ENCODE measurements at places on chromosomes 16 and 17. TPM values are rescaled to one million over a fixed set of nuclear protein-coding genes. Genes with fewer than 3 reads are reported as not detected.

GRCh38 chr16:27179500-27180072, 23.7 kb upstream of the KDM8 start:
- peak; percentile 92 for DNase-seq
- H3K4me1 ChIP-seq = no peaks in the 10 kb centered on the region
- no peak overlapping the region for H3K4me3 ChIP-seq
- H3K27ac ChIP-seq = no peak overlapping the region

DNA sequence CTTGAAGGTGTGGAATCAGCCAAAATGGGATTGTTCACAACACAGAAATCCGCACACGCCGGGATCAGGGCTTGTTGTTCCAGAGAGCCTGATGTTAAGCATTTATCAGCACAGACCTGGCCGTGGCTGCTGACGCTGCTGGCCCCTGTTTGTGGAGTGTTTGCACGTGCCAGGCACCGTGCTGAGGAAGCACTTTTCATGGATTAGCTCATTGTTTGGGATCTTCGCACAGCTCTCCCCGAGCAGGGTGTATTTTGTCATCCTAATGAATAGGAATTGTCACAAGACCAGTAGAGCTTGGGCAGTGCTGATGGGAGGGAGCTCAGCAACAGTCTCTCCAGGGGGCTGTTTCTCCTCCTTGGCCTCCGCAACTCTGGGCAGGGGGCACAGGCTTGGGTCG, 160.4 kb upstream of the PLCG2 start:
- no peaks in the 10 kb centered on the region for H3K27me3 ChIP-seq
- H3K4me1 ChIP-seq = peaks cover 3% of the 10 kb centered on the region
- peaks cover 21% of the 10 kb centered on the region for H3K36me3 ChIP-seq
- no peak overlapping the region for H3K4me3 ChIP-seq
- no peak for DNase-seq

DNA sequence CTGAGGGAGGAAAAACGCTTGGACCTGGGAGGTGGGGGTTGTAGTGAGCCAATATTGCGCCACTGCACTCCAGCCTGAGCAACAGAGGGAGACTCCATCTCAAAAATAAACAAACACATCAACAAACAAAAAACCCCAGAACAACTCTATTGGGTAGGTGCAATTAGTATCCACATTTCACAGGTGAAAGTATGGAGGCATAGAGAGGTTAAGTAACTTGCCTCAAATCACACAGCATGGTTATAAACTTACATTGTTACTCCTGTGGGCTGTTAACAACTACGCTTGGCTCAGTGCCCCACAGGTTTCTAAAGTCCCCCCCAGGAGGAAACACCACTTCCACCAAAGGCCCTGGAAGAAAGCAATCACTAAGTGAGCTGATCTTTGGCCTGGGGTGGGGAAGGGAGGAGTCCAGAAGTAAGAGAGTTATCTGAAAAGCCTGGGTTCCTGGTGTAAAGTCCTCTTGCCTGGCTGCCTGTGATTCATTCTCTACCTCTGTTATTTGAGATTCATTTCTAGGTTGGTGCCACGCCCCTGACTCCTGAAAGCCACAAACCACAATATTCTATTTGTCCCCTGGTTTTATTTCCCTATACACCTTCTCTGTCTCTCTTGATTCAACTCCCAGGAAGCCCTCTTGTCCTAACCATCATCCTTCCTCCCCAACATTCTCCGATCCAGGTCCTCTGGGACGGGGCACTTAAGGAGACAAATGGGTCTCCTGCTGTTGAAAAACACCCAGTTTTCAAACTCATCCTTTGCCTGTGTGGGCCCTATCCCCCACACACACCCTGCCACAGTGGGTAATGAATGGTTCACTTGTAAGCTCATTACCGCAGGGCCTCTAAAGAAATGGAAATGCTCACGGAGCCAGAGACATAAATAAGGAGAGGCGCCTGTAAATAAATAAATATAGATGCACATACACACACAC, 195.4 kb downstream of the XYLT1 start:
- no peaks in the 10 kb centered on the region for H3K36me3 ChIP-seq
- no peaks in the 10 kb centered on the region for H3K27me3 ChIP-seq
- H3K27ac ChIP-seq = peak overlapping the region; percentile 39
- H3K4me1 ChIP-seq = peaks cover 28% of the 10 kb centered on the region
- no peak for DNase-seq
- no peak overlapping the region for H3K4me3 ChIP-seq

GRCh38 chr16:58459344-58460218, 40.4 kb upstream of the NDRG4 start:
- H3K27ac ChIP-seq = no peak overlapping the region
- DNase-seq = no peak
- H3K36me3 ChIP-seq = no peaks in the 10 kb centered on the region
- peaks cover 53% of the 10 kb centered on the region for H3K27me3 ChIP-seq
- no peak overlapping the region for H3K4me3 ChIP-seq
- H3K4me1 ChIP-seq = no peaks in the 10 kb centered on the region

DNA sequence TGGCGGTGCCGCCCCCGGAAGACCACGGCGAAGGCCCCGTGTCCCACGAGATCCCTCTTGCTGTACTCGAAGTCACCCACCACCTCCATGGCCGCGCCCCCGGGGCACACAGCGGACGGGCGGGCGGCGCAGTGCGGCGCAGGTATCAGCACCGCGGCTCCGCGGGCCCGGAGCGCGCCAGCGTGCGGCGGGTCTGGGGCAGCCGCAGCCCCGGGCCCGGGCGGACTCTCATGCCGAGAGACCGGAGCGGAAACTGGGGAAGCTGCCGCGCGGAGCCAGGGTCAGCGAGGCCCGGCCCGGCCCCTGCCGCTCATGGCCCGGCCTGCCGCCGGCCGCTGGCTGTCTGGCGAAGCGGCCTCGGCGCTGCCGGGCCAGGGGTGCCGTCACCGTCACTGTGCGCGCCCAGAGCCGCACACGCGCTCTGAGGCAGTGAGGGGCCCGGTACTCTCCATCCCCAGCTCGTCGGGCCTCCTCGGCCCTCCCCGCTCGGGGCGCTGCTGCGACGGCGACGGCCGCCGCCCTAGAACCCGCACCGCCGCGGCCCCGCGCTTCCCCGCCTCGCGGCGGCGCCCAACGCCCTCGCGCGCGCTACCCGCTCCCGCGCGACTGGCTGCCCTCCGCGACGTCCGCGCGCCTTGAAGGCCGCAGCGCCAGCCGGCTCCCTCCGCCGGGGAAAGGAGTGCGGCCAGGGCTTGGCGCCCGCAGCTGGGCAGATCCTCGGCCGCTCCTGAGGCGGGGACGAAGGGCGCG, at the start of gene ULK2:
Gene ULK2, minus strand, starts transcription at position 608 of the 750 bp plus-strand sequence. Its CDS starts 519 bp downstream, at position 89.
- peak; percentile 70 for DNase-seq
- no peak within 1 kb of the TSS for H3K27ac ChIP-seq
- H3K36me3 ChIP-seq = no peaks in the 10 kb centered on the region
- peak within 1 kb of the TSS; percentile 79 for H3K4me3 ChIP-seq

- peaks cover 14% of the 10 kb centered on the region for H3K36me3 ChIP-seq
- peak; percentile 69 for DNase-seq
- no peaks in the 10 kb centered on the region for H3K27me3 ChIP-seq
- 0 out of 2 replicates have a peak overlapping the region, but pooled peaks have one; percentile 45 for H3K27ac ChIP-seq
- peak overlapping the region; percentile 84 for H3K4me3 ChIP-seq
Observed at GRCh38 chr17:7404737-7405349, 946 bp upstream of the TMEM256 start.

GRCh38 chr16:10250137-10250828, 68.1 kb upstream of the GRIN2A start:
- H3K4me3 ChIP-seq = no peak overlapping the region
- no peaks in the 10 kb centered on the region for H3K4me1 ChIP-seq
- no peak overlapping the region for H3K27ac ChIP-seq
- H3K36me3 ChIP-seq = no peaks in the 10 kb centered on the region

DNA sequence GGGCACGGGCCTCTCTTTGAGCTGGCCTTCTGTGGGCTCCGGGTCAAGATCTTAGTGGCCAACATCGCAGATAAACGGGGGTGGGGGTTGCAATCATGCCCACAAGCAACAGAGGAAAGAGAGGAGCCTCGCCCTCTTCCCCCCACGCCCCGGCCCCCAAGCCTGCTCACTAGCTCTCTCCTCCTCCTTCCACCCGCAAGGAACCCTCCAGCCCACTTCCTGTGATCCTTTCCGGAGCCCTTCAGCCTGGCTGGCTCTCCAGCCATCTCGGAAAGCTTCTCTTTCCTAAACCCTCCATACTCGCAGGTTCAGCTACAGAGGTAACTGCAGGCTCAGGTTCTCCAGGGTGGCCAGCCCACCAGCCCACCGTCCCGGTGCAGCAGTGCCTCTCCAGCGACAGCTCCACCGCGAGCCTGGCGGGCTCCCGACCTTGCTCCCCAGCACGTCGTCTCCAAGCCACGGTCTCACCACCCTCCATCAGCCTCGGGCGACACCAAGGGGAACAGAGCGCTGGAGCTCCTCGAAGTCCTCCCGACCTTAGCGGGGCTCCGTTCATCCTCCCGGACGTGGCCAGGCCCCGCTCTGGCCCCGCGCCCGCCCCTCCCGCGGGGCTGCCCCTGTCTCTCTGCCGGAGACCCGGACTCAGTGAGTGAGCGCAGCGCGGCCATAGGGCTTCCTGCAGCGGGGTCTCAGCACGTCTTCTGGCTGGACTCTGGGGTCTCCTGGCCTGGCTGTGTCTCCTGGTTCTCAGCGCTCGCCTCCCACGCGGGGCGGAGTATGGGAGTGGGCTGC, 12.9 kb upstream of the ODF4 start:
- no peak overlapping the region for H3K27ac ChIP-seq
- DNase-seq = peak; percentile 47
- no peaks in the 10 kb centered on the region for H3K36me3 ChIP-seq
- peak overlapping the region; percentile 72 for H3K4me3 ChIP-seq
- peaks cover 19% of the 10 kb centered on the region for H3K4me1 ChIP-seq

GRCh38 chr17:29572691-29573557, 4.4 kb downstream of the TP53I13 start:
- no peak overlapping the region for H3K27ac ChIP-seq
- peaks cover 10% of the 10 kb centered on the region for H3K4me1 ChIP-seq
- H3K4me3 ChIP-seq = peak overlapping the region; percentile 37

- no peak overlapping the region for H3K4me3 ChIP-seq
- H3K4me1 ChIP-seq = no peaks in the 10 kb centered on the region
- no peak overlapping the region for H3K27ac ChIP-seq
- no peaks in the 10 kb centered on the region for H3K36me3 ChIP-seq
- H3K27me3 ChIP-seq = no peaks in the 10 kb centered on the region
Observed at GRCh38 chr17:36443777-36444176, 42.7 kb upstream of the ZNHIT3 start.

DNA sequence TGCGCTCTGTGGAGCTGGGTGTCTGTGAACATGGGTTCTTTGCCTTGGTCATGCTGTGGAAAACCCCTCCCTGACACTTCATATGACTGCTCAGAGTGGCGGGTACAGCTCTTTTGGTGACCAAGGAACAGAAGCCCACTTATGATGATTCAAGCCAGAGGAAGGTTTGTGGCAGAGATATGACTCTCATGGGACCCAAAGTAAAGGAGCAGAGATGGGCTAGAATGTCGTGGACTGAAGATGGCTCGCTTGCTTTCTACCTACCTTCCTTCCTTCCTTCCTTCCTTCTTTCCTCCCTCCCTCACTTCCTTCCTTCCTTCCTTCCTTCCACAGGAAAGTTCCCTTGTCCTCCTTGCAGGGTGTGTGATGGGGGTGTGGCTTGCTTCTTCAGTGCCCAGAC, 169.7 kb upstream of the IRX3 start:
- peaks cover 33% of the 10 kb centered on the region for H3K4me1 ChIP-seq
- no peak for DNase-seq
- no peak overlapping the region for H3K4me3 ChIP-seq
- no peak overlapping the region for H3K27ac ChIP-seq

- no peaks in the 10 kb centered on the region for H3K4me1 ChIP-seq
- no peaks in the 10 kb centered on the region for H3K27me3 ChIP-seq
- DNase-seq = peak; percentile 79
Observed at GRCh38 chr17:51461578-51462004, 201.2 kb downstream of the UTP18 start.

- H3K4me1 ChIP-seq = no peaks in the 10 kb centered on the region
- DNase-seq = no peak
- no peaks in the 10 kb centered on the region for H3K27me3 ChIP-seq
- H3K36me3 ChIP-seq = no peaks in the 10 kb centered on the region
Observed at GRCh38 chr16:12111223-12111622, 134.7 kb downstream of the SNX29 start.

DNA sequence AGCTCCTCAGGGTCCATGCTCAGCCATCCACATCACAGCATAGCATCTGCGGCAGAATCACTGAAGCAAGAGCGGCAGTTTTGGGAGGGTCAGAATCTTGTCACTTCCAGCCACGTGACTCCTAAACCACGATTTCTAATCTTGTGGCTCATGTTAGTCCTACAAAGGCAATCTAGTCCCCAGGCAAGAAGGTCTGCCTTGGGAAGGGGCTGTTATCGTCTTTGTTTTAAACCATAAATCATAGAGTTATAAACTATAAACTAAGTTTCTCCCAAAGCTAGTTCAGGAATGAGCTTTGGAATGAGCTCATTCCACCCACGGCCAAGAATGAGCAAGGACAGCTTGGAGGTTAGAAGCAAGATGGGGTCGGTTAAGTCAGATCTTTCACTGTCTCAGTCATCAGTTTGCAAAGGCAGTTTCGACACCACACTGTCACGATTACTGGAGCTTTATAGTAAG, 20.8 kb upstream of the DNAH17 start:
- H3K4me1 ChIP-seq = peaks cover 21% of the 10 kb centered on the region
- no peaks in the 10 kb centered on the region for H3K36me3 ChIP-seq
- no peak for DNase-seq
- no peak overlapping the region for H3K27ac ChIP-seq
- no peak overlapping the region for H3K4me3 ChIP-seq

- DNase-seq = no peak
- peaks cover 3% of the 10 kb centered on the region for H3K4me1 ChIP-seq
- H3K36me3 ChIP-seq = peaks cover 11% of the 10 kb centered on the region
Observed at GRCh38 chr17:1039123-1039507, 42.2 kb downstream of the TIMM22 start.

- H3K36me3 ChIP-seq = no peaks in the 10 kb centered on the region
- peaks cover 3% of the 10 kb centered on the region for H3K4me1 ChIP-seq
- H3K4me3 ChIP-seq = no peak overlapping the region
- no peak overlapping the region for H3K27ac ChIP-seq
- DNase-seq = no peak
Observed at GRCh38 chr16:2898831-2899563, 12.7 kb upstream of the FLYWCH1 start.

DNA sequence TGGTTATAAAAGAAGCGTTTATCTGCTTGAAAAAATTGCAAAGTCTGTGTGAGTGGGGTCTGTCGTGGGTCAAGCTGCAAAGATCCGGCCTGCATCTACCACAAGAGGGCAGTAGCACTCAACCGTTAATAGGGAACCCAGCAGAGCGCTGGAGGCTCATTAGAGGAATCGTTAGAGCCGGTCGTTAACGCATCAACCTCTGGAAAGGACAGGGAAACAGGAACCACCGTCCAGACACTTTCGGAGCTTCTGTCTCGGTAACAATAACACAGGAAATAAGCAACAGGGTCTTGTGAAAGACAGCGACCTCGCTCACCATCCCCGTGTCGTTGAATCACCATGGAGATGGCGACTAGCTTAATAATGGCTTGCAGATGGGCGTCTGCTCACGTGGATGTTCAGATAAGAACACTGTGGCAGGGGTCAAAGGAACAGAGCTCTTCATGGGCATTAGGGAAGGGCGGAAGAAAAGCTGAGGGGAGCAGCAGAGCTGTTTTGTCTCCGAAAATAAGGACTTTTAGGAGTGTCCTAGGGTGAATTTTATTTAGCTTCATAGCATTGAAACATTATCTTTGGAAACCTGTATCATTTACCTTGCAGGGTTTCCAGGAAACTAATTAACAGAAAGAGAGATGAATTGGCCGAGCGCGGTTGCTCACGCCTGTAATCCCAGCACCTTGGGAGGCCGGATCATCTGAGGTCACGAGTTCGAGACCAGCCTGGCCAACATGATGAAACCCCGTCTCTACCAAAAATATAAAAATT, 11.9 kb upstream of the NSRP1 start:
- DNase-seq = peak; percentile 78
- H3K4me3 ChIP-seq = peak overlapping the region; percentile 72
- H3K27ac ChIP-seq = peak overlapping the region; percentile 79
- peaks cover 5% of the 10 kb centered on the region for H3K4me1 ChIP-seq
- H3K27me3 ChIP-seq = no peaks in the 10 kb centered on the region
- no peaks in the 10 kb centered on the region for H3K36me3 ChIP-seq

Gene NRN1L
- total RNA-seq = 7.4 TPM

Gene KRT222
- 0.34 TPM for total RNA-seq

Gene USP6
- total RNA-seq = 0.20 TPM
